ENCODE measurements at places on chromosomes 4 and X.

GRCh38 chr4:40471923-40472322, 136.8 kb downstream of the CHRNA9 start:
- no peak for DNase-seq

DNA sequence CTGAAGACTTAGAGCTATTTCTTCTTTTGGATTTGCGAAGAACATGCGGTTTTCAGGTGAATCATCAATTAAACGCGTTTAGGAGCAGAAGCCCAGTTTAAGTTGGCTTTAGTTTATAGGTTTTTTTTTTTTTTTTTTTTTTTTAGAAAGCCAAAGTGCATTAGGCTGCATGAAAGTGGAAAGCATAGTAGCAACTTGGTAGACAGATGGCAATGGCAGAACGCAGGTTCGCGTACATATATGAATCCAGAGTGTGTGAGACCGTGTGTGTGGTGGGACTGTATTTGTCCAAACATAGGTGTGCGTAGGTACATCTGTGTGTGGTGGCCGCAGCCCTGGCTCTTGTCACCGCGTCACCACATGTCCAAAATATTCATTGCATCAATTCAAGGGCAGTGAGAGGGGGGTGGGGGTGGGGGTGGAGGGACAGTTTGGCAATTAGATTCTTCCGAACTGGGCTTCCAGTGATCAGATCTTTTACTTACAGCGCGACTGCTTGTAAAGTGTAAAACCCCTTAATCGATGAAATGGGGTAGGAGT, 901 bp downstream of the JADE1 start:
- peak; percentile 44 for DNase-seq

- DNase-seq = no peak
These were observed 126.0 kb downstream of the TENM3 start for GRCh38 chr4:182369211-182369610.

- no peak for DNase-seq
These were observed 890.4 kb downstream of the SH3BGRL start for GRCh38 chrX:82092307-82092706.

GRCh38 chr4:135184715-135185114, 983.1 kb upstream of the PABPC4L start:
- DNase-seq = no peak

DNA sequence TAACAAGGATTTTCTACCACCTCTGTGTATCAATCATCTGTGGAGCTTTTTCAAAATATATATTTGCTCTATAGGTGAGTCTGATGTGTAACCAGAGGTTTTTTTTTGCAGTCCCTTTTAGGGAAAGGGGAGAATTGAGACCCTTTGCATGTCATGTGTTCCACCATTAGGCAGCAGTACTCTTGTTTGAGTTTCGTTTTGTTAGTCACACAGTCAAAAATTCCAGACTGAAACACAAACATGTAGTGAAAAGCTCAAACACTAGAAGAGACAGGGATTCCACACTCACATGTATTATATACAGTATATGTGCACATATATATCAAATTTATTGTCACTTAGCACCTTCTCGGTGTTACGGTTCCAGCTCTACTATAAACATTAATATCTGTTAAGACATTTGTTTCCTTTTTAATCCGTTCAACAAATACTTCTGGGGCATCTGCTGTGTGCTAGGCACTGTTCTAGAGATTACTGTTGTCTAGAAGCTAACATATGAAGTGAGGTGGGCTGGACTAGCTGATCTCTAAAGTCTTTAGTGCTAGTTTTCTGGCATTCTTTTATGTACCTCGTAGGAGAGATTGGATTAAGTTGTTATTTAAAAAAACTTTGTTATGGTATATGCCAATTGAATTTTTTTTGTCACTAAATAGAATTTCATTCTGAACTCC, 5.5 kb downstream of the USP9X start:
- DNase-seq = no peak

Data from midbrain (tissue), 1 donor.